ENCODE measurements at places on chromosomes 6 and 20. TPM values are rescaled to one million over a fixed set of nuclear protein-coding genes. Genes with fewer than 3 reads are reported as not detected.

C6orf58 gene
- polyA plus RNA-seq = 0.31 TPM

KCNK17 gene
- not detected for polyA plus RNA-seq

FAM209B gene
- polyA plus RNA-seq = 0.58 TPM

DNA sequence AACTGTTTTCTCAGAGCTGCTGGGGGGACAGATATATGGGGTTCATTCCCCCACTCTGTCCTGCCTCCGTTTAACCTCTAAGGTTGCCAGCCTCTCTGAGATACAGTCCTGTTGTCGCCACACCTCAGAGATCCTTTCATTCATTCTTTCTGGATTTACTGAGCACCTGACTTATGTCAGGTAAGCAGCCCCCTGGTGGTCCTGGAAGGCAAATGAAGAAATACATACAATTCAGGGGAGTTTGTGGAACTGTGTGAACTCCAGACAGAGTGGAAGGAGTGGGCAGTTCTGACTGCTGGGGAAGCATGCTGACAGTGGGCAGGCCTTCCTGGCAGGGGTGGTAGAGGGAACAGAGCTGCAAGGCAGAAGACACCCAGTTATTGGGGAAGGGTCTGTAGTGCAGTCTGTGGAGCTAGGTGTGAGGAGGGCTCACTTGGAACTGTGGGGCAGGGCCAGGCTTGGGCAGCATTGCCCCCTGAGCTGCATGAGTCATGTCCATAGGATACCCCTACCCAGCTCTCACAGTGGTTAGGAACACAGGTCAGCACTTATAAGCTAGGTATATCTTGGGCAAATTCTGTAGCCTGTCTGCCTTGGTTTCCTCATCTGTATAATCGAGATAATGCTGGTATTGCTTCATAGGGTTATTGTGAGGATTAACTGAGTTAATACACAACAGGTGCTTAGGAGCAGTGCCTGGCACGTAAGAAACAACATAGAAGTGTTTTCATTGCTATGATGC is 12.8 kb upstream of the SGK2 start:
- no peak overlapping the region for H3K27ac ChIP-seq
- H3K27me3 ChIP-seq = no peaks in the 10 kb centered on the region
- H3K4me1 ChIP-seq = no peaks in the 10 kb centered on the region
- H3K36me3 ChIP-seq = no peaks in the 10 kb centered on the region
- H3K4me3 ChIP-seq = no peak overlapping the region
- no peak for DNase-seq

GRCh38 chr6:141452354-141452686 is 680.4 kb upstream of the GJE1 start:
- no peak for DNase-seq
- H3K27me3 ChIP-seq = no peaks in the 10 kb centered on the region
- H3K36me3 ChIP-seq = no peaks in the 10 kb centered on the region
